ENCODE measurements at places on chromosomes 7 and 10. TPM values are rescaled to one million over a fixed set of nuclear protein-coding genes. Genes with fewer than 3 reads are reported as not detected.
A peak's percentile ranks its signal among the peaks of the same experiment; 100 is the strongest.

CFAP58 gene
- total RNA-seq: 0.13 TPM

CUBN gene
- total RNA-seq: 1.2 TPM

- H3K4me3 ChIP-seq: no peak overlapping the region
- peak overlapping the region; percentile 100 for H3K27ac ChIP-seq
- peaks cover 11% of the 10 kb centered on the region for H3K36me3 ChIP-seq
- no peaks in the 10 kb centered on the region for H3K27me3 ChIP-seq
- peaks cover 81% of the 10 kb centered on the region for H3K4me1 ChIP-seq
These were observed 2.4 kb upstream of the VDAC2 start for GRCh38 chr10:75208181-75208580.

RELN gene
- total RNA-seq: 0.72 TPM

DNA sequence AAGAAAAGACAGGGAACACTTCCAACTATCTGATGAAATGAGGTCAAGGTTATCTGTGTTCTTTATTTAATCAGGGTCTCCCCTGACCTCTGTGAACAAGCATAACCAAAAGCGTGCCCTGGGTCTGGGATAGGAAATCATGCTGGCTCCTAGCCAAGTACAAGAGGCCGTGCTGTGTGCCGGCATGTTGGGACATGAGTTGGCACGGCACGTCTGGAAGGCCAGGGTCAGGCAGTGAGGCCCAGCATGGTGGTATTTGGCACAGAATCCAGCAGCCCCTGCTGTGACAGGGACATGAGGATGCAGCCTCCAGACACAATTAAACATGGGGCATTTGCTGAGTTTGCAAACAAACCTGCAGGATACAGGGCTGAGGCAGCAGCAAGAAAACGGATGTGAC lies 320.4 kb downstream of the PLXNA4 start:
- H3K27me3 ChIP-seq: peaks cover 9% of the 10 kb centered on the region
- no peak overlapping the region for H3K27ac ChIP-seq
- peaks cover 19% of the 10 kb centered on the region for H3K4me1 ChIP-seq
- H3K4me3 ChIP-seq: no peak overlapping the region

PRKAR1B gene
- 8.2 TPM for total RNA-seq

- no peaks in the 10 kb centered on the region for H3K27me3 ChIP-seq
- DNase-seq: no peak
- no peak overlapping the region for H3K4me3 ChIP-seq
- no peaks in the 10 kb centered on the region for H3K36me3 ChIP-seq
These were observed 18.1 kb upstream of the GPR141 start for GRCh38 chr7:37665352-37666022.

ZNF485 gene
- 4.8 TPM for total RNA-seq

PILRA gene
- 8.5 TPM for total RNA-seq

GRCh38 chr7:117077658-117078057 lies 124.4 kb downstream of the ST7 start:
- no peaks in the 10 kb centered on the region for H3K36me3 ChIP-seq
- no peaks in the 10 kb centered on the region for H3K27me3 ChIP-seq
- H3K4me1 ChIP-seq: peaks cover 8% of the 10 kb centered on the region
- H3K27ac ChIP-seq: no peak overlapping the region
- H3K4me3 ChIP-seq: no peak overlapping the region
- no peak for DNase-seq

CADPS2 gene
- 9.6 TPM for total RNA-seq

GRCh38 chr10:100479037-100479436 lies 16.2 kb downstream of the WNT8B start:
- no peak for DNase-seq
- no peaks in the 10 kb centered on the region for H3K36me3 ChIP-seq
- peaks cover 45% of the 10 kb centered on the region for H3K27me3 ChIP-seq
- H3K27ac ChIP-seq: no peak overlapping the region

- H3K27me3 ChIP-seq: no peaks in the 10 kb centered on the region
- H3K4me1 ChIP-seq: no peaks in the 10 kb centered on the region
- no peak overlapping the region for H3K27ac ChIP-seq
- H3K4me3 ChIP-seq: no peak overlapping the region
- peaks cover 3% of the 10 kb centered on the region for H3K36me3 ChIP-seq
- no peak for DNase-seq
These were observed 34.4 kb downstream of the HECTD2 start for GRCh38 chr10:91444211-91445182.

DNA sequence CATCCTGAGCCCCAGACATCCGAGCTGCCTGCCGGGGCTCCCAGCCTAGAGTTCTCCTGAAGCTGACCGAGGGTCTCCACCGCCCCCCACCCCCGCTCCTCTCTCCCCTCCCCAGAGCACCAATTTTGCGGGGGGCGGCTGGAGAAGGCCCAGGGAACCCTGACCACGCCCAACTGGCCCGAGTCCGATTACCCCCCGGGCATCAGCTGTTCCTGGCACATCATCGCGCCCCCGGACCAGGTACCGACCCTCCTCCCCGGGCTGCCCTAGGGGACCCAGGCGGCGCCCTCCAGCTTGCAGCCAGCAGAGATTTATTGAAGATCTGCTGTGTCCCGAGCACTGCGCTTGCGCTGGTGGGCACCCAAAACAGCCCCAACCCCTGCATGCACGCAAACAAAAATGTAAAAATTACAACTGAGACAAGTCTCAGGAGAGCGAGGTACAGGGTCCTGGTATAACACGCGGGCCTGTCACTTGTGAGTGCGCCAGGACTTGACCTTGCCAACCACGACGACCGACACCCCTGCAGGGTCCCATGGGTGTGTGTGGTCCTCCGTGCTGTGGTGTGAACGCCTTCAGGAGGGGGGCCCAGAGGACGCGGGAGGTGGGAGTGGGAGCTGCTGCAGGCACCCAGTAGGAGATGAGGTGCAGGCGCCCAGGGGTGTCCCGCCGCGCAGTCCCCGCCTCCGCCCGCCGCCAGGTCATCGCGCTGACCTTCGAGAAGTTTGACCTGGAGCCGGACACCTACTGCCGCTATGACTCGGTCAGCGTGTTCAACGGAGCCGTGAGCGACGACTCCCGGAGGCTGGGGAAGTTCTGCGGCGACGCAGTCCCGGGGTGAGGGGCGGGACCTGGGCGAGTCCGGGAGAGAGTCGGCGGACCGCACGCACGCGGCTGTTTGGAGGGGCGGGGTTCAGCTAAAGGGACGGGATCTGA lies 3.1 kb downstream of the PCOLCE start:
- no peaks in the 10 kb centered on the region for H3K27me3 ChIP-seq
- peak overlapping the region; percentile 78 for H3K4me3 ChIP-seq
- H3K36me3 ChIP-seq: no peaks in the 10 kb centered on the region
- H3K4me1 ChIP-seq: peaks cover 39% of the 10 kb centered on the region
- H3K27ac ChIP-seq: peak overlapping the region; percentile 81
- peak; percentile 79 for DNase-seq

- H3K36me3 ChIP-seq: no peaks in the 10 kb centered on the region
- no peak overlapping the region for H3K27ac ChIP-seq
- no peaks in the 10 kb centered on the region for H3K4me1 ChIP-seq
- no peak overlapping the region for H3K4me3 ChIP-seq
- no peak for DNase-seq
- H3K27me3 ChIP-seq: no peaks in the 10 kb centered on the region
These were observed 12.5 kb upstream of the KLHL7 start for GRCh38 chr7:23093111-23093510.

DNA sequence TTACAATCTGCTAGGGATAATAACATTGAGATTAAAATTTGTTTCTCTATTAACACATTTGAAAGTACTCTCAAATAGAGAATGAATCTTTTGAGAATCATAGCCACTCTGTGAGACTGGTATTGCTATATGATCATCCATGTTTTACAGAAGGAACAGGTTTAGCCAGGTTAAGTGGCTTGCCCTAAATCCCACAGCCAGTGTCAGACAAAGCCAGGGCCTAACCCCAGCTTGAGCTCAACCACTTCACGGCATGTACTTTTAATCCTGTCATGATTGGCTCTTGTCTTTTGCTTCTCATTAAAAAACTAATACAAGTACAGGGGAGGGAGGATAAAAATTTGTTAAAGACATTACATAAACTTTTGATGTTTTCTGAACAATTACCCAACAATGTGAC lies 3.8 kb upstream of the ZNRF2 start:
- peak overlapping the region; percentile 10 for H3K27ac ChIP-seq
- H3K4me1 ChIP-seq: peaks cover 36% of the 10 kb centered on the region
- DNase-seq: no peak
- no peak overlapping the region for H3K4me3 ChIP-seq

LIPK gene
- total RNA-seq: 20.7 TPM

DNA sequence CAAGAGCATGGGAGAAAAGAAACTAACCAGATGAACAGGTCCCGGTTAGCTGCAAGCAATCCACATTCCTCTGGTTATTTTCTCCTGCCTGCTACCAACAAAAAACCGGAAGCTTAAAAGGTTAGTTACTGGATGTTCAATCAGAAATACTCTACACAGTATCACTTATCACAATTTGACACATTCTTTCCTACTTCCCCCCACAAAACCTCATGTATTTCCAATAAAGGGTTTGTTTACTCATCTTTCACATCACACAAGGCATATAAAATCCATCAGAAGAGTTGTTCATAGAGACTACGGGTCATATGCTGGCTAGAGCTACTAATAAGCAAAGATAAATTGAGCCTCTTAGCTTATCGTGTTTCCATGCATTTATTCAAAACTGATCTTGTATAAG lies 4.8 kb downstream of the SLC25A28 start:
- no peak for DNase-seq
- peaks cover 23% of the 10 kb centered on the region for H3K36me3 ChIP-seq
- no peak overlapping the region for H3K27ac ChIP-seq
- H3K4me1 ChIP-seq: peaks cover 46% of the 10 kb centered on the region

CALHM1 gene
- total RNA-seq: not detected

GRCh38 chr10:100508691-100509150 lies 10.9 kb downstream of the SEC31B start:
- H3K27ac ChIP-seq: no peak overlapping the region
- H3K4me1 ChIP-seq: no peaks in the 10 kb centered on the region
- no peaks in the 10 kb centered on the region for H3K27me3 ChIP-seq
- DNase-seq: no peak
- peaks cover 29% of the 10 kb centered on the region for H3K36me3 ChIP-seq

CDK14 gene
- 3.5 TPM for total RNA-seq

ACTR1A gene
- total RNA-seq: 71.5 TPM

DNA sequence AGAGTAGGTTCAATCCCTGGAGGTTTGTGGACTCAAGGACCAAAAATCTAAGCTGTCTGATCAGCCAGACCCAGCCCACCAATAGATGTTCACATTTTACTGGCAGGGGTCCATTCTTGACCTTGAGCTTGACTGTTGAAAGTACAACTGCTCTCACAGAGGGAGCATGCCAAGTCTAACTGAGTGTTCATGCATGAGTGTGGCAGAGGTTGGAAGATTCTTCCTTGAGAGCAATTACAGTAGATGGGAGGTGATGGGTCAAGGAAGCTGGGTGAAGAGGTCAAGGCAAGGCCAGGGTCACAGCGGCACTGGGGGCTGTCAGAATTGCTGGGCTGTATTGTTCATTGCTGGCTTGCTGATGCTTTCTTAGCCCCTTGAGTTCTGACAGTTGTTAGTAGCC lies 202.8 kb upstream of the SVIL start:
- no peaks in the 10 kb centered on the region for H3K36me3 ChIP-seq
- DNase-seq: no peak
- H3K4me1 ChIP-seq: peaks cover 44% of the 10 kb centered on the region
- no peak overlapping the region for H3K4me3 ChIP-seq

GRCh38 chr7:48084727-48085432 lies 4.2 kb upstream of the UPP1 start:
- peaks cover 35% of the 10 kb centered on the region for H3K4me1 ChIP-seq
- peak overlapping the region; percentile 61 for H3K27ac ChIP-seq
- H3K4me3 ChIP-seq: no peak overlapping the region
- DNase-seq: peak; percentile 85
- no peaks in the 10 kb centered on the region for H3K27me3 ChIP-seq

RARRES2 gene
- 17.5 TPM for total RNA-seq

BMPR1A gene
- total RNA-seq: 31.3 TPM

EGR2 gene
- total RNA-seq: 7.2 TPM

NKX1-2 gene
- total RNA-seq: 0.56 TPM

AASS gene
- total RNA-seq: 16.1 TPM

GRCh38 chr10:124416733-124417132 lies 2.0 kb downstream of the OAT start:
- no peak overlapping the region for H3K4me3 ChIP-seq
- H3K27ac ChIP-seq: no peak overlapping the region
- peaks cover 56% of the 10 kb centered on the region for H3K4me1 ChIP-seq

DNA sequence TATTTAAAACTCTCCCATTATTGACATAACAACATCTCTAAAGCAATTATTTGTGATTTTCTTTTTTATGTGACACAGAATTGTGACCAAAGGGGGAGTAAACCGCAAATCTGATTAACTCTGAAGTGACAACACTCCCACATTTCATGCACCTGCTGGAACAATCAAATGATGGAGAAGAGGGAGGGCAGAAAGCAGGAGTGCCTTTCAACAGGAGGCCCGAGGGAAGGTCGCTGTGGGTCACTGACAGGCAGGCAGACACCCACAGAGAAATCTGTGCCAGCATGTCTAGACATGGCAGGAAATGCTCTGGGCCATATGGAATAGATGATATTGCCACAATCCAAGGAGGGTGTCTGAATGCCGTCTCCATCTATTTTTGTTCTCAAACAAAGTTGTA lies 247.3 kb downstream of the DOCK4 start:
- H3K36me3 ChIP-seq: no peaks in the 10 kb centered on the region
- no peak overlapping the region for H3K4me3 ChIP-seq
- no peak overlapping the region for H3K27ac ChIP-seq
- H3K27me3 ChIP-seq: no peaks in the 10 kb centered on the region

DNA sequence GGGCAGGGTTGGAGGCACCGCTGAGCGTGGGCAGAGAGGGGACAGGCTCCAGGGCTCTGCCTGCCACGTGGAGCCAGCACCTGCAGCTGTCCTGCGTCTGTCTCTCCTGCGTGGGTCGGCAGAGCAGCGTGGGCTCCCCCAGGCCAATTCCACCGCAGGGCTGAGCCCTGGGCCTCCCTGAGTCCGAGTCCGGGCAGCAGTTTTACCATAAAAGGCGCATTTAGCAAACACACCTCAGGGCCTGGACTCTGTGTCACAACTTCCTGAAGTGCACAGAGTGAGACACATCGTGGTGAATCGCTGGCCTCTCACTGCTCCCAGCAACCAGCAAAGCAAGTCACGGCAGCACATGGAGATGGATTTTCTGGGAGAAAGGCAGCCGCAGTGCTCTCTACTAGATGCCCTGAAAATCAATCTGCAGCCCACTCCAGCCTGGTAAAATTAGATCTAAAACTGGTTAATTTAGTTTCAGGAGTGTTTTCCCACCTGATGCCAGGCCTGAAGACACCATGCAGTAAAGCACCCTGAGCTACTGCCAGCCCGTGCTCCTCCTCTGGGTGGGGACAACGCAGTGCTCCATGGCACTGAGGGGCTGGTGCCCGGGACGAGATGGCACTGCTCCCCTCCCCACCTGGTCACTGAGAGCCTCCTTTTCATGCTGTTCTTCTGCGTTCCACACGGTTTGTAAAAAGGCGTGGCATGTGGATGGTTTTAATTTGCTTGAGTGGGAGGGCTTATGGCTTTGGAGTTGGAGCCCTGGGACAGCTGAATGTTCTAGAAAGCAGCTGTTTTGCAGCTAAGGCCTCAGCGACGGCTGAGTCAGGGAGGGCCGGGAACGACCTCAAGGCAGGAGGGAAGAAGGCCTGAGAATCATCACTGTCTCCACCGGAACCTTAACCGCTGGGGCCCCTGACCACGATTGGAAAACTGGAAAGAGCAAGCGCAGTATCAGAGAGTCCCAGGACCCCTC lies 336.9 kb downstream of the ADARB2 start:
- DNase-seq: no peak
- no peak overlapping the region for H3K27ac ChIP-seq
- H3K36me3 ChIP-seq: no peaks in the 10 kb centered on the region
- peaks cover 4% of the 10 kb centered on the region for H3K4me1 ChIP-seq
